ENCODE measurements at places on chromosomes 2 and 18.

DNA sequence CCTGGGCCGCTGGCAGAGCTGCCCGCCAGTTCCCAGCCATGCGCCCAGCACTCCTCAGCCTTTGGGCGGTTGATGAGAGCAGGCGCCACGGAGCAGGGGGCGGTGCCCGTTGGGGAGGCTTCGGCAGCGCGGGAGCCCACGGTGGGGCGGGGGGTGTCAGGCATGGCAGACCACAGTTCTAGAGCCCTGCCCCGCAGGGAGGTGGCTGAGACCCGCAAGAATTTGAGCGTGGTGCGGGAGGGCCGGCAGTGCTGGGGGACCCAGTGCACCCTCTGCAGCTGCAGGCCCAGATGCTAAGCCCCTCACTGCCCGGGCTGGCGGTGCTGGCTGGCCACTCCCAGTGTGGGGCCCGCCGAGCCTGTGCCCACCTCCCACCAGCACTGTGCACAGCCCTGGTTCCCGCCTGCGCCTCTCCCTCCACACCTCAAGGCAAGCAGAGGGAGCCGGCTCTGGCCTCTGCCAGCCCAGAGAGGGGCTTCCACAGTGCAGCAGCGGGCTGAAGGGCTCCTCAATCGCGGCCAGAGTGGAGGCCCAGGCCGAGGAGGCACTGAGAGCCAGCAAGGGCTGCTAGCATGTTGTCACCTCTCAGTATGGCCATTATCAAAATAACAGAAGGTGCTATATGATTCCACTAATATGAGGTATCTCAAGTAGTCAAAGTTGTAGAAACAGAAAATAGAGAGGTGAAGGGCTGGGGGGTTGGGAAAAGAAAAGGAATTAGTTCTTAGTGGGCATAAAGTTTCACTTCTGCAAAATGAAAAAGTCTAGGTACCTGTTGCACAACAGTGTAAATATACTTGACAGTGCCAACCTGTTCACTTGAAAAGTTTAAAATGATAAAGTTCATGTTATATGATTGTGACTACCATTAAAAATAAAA is 72.3 kb downstream of the SH3YL1 start:
- no peak for DNase-seq

- DNase-seq = no peak
These were observed 72.1 kb downstream of the COL6A3 start for GRCh38 chr2:237341872-237342271.

DNA sequence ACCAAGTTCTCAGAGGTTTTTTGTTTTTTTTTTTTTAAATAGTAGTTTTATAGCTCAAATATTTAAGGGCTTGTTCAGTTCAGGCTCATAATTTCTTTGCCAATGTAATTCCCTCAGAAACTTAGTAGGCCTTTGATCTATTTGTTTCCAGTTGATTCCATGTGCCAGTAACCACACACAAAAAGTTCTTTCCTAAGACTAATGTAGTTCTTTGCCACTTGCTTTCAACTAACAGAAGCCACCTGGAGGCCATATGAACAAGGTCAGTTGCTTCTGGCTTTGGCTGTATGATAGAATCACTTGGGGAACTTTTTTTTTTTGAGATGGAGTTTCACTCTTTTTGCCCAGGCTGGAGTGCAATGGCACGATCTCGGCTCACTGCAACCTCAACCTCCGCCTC is 100.7 kb downstream of the DTNB start:
- DNase-seq = no peak

DNA sequence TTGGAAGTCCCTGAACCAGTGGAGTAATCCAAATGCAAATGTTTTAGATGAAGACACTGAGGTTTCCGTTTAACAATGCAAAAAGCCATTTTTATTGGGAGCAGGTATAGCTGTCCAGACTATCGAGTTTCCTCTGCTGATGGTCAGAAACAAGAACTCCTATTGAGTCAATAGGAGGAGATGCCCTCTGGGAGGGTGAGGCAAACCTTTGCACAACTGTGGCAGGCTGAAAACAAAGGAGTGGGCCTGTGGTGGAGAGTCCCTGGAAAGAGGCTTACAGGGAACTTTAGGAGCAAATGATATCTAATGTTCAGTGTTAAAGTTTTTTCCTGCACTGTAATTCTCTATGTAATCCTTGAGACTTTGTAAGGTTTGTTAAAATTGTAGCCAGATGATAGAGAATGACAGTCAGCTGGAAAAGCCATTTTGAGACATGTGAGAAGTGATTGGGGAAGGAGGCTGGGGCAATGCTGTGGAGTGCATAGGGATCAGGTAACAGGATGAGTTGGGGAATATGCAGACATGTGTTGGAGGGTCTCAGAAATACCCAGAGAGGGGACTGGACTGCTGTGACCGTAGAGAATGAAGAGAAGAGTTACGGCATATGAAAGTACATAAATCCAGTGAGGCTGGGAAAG is 15.1 kb upstream of the EML4 start:
- no peak for DNase-seq

GRCh38 chr2:53569957-53570727 is 197.5 kb upstream of the CHAC2 start:
- DNase-seq = no peak

- DNase-seq = peak; percentile 52
These were observed 53.2 kb upstream of the CUL3 start for GRCh38 chr2:224638301-224638823.

GRCh38 chr2:57407772-57408201 is 638.8 kb upstream of the VRK2 start:
- no peak for DNase-seq

DNA sequence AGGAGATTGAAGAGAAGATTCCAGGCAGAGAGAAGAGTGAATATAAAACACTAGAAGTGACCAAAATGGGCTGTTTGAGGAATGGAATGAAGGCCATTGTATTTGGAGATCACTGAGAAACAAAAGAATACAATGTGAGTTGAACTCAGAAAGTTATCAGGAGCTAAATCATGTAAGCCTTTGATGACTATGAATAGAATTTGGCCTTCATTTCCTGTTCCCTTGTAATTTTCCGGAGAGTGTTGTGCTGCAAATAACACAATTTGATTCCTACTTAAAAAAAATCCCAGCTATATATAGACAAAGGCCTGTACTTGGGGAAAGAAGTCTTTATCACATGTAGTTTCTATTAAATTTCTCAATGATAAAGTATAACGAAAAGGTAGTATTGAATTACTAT is 33.7 kb upstream of the KYNU start:
- no peak for DNase-seq

- DNase-seq = no peak
These were observed 144.6 kb downstream of the ARL4C start for GRCh38 chr2:234352270-234352669.

- DNase-seq = no peak
These were observed 122.6 kb upstream of the DNAJC10 start for GRCh38 chr2:182593394-182593975.

DNA sequence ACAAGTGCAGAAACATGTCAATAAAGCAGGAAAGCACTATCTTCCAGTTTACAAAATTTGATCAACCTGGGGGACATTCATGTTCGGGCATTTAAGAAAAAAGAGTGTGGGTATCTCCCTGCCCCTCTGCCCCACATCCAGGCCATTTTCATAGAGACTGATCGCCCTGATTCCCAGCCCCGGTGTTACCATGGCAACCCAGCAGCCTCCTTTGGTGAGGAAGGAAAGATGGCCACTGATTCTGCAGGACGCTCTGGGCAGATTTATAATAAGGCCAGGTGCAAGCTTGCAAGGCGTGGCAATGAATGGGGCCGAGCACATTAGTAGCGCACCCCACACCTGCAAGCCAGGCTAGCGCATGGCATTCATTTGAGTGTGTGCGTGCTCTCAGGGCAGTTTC is 36.7 kb upstream of the ARL4C start:
- no peak for DNase-seq

GRCh38 chr18:75860166-75860565 is 432.7 kb upstream of the SMIM21 start:
- DNase-seq = no peak

GRCh38 chr2:149601141-149601796 is 13.7 kb upstream of the MMADHC start:
- no peak for DNase-seq

DNA sequence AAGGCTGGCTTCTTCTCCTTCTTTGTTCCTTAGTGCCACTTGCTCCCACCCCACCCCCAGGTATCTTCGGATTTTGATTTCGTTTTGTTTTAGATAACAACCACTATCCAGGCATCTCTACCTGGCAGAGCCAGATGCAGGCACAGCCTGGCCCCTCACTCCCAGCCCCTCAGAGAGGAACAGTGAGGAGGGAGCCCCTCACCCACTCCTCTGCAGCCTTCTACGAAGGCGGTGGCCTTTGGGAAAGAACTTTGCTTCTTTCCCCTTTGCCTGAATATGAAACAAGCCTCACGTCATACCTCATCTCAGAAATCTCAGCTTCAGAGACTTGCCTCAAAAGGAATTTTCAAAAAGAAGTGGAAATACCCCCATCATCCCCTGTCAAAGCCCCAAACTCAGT is 6.3 kb upstream of the CYP26B1 start:
- DNase-seq = no peak

GRCh38 chr2:143550500-143550899 is 421.3 kb downstream of the ARHGAP15 start:
- no peak for DNase-seq

- no peak for DNase-seq
These were observed 257.0 kb upstream of the RAB6C start for GRCh38 chr2:129722306-129723019.
